Liver (tissue), 10 donors: ENCODE measurements at places on chromosomes 7 and 10. TPM values are rescaled to one million over a fixed set of nuclear protein-coding genes. Genes with fewer than 3 reads are reported as not detected.

DNA sequence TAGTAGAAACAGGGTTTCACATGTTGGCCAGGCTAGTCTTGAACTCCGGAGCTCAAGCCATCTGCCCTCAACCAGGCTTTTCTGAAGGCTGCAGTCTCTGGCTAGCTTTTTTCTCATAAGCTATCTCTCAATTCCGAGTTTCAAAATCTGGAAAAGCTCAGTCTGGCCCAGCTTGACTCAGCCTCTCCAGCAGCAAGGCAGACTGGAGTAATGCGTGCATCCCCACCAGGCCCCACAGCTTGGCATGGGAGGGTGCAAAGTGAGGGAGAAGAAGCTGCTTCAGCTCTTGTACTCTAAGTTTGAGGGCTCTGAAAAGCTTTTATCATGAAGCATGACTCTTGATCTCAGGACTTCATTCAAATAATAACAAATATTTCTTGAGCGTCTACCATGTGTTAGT is 4.8 kb downstream of the DHTKD1 start:
- DNase-seq = no peak

- no peak for DNase-seq
Measured at GRCh38 chr10:20991526-20991925, 94.4 kb upstream of the NEBL start.

DNA sequence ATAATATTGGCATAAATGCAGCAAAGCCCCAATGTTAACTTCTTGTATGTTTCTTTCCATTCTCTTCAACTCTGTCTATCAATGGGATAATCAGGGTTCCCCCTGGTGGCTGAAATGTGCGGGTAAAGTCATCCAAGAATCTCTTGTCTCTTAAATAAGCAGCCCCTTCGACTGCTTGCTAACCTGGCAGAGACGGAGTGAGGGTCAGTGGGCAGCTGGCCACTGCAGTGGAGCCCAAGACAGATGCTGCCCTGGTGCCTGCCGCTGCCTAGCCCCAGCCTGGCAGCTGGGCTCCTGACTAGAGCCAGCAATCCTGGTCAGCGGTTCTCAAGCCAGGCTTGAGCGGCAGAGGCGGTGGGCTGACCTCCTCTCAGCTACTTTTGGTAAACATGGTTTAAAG is 248.9 kb downstream of the COBL start:
- peak; percentile 43 for DNase-seq

DNA sequence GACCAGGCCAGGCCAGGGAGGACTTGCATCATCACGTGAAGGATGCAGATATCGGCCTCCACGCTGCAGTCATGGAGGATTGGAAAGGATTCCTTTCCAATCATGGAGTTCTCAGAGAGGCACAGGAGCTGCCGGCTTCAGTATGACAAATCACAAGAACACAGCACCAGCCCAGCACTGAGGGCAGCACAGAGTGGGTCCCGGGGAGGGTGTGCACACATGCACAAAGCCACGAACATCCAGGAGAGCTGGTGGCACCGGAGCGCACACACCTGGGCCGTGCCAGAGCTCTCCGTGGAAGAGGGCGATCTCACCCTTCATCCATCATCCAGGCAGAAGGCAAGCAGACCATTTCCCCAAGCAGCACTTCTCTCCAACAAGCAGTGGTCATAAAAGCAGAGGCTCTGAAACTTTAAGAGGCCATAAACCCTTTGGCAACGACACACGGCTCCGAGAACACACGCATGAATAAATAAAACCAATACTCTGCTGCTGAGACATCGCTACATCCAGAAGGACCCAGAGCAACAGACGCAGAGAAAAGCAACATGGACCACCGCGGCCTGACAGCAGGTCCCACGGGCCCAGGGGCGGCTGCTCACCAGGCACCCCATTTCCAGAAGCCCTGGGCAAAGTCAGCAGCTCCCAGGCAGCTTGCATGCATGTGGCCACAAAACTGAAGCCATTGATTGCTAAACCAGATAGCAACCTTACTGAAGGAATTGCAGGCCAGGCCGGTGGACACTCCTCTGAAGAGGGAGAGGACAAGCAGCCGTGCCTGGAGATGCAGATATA is 180.8 kb downstream of the USP6NL start:
- no peak for DNase-seq

The LDB3 gene
- total RNA-seq = 0.09 TPM
